Activated CD4-positive, CD25-positive, alpha-beta regulatory T cell treated with anti-CD3 and anti-CD28 coated beads, Interleukin-2, amount 50 U/mL, for 24 hours (primary cell): ENCODE measurements at places on chromosomes 3 and 15.
A peak's percentile ranks its signal among the peaks of the same experiment; 100 is the strongest.

DNA sequence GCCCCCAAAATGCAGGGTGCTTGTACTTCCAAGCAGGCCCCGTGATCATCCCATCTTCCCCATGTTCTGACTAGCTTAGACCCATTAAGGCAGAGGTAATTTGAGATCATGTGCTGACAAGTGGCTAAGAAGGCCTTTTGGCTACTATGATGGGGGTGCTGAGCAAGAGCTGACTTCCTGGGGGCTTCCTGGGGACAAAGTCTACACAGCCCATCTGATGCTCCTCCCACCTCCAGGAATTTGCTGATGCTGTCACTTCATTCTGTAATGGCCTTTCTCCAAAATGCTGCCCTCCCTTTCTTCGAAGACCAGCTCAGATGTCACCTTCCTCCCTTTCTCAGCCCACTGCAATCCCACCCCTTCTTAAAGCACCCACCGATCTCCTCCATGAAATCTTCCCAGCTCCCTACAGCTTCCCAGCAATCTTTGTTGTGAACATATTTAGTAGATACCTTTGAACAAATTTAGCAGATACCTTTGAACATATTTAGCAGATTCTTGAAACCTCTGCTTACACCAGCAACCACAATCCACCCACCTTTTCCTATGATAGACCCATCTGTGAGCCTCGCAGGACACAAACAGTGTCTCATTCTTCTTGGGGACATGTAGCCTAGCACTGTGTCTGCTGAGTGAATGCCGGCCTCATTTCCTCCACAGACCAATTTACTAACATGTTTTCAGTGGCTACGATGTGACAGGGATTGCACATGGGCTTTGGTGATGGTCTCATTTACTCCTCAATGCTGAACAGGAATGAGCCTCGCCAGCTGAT is 223.3 kb downstream of the EPHB1 start:
- no peak for ATAC-seq

- no peak for ATAC-seq
Observed at GRCh38 chr3:40206522-40206921, 103.0 kb upstream of the EIF1B start.

DNA sequence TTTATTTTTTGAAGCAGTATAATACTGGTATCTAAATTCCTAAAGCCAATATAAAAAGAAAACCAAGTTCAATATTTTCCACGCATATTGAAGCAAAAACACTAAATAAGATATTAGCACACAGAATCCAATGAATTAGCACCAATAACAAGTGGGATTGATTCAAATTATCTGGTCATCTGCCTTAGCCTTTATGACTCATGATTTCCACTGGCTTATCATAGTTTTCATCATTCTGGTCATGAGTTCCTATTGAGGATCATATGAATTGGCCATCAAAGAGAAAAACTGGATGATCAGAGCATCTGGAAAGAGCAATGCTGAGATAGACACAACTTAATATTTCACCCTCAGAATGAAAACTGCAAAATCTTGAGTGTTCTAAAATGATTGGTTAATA is 809.9 kb downstream of the MCTP2 start:
- ATAC-seq: no peak

GRCh38 chr3:112649478-112649735 is 8.5 kb upstream of the CCDC80 start:
- no peak for ATAC-seq

DNA sequence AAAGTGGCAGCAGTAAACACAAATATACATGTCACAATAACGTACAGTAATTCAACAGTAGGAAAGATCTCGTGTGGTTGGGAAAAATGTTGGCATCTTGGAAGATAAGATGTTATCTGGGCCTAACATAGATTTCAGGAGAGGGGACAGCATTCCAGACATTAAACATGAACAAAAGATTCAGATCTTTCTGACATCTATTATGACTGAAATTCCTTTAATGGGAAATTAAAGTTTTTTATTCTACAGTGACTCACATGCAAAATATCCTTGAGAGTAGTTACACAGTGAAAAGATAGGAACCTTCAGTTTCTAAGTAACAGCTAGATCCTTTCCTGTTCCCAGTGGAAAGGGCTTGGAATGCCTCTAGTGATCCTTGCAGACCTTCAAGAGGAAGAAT is 9.2 kb downstream of the NDUFB5 start:
- ATAC-seq: no peak

DNA sequence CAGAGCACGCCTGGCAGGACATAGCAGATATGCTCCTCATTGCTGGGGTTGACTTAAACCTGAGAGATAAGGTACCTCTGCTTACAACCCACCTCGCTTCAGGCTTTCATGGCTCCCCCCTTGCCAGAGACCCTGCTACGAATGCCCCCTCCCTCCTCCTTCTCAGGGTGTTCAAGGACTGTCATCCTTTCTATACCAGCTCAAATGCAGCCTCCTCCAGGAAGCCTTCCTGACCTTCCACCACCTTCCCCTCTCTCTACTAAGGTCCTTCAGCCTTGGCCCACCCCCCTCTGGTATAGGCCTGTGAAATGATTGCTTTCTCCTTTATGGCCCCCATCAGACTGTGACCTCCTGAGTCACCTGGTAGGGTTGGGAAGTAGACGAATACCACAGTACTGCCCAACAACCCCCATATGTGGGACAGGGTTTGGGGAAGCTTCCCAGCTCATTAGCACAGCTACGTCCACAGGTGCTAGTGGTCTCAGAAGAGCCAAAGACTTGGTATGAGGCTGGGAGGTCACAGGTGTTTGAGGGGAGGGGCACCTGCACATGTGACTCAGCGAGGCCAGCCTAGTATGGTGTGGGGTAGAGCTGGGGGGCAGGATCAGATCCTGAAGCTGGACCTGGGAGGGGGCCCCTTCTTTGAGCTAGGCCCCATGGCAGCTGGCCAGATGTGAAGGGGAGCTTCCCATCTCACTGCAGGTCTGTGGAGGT is 32.0 kb downstream of the ANKDD1A start:
- no peak for ATAC-seq

DNA sequence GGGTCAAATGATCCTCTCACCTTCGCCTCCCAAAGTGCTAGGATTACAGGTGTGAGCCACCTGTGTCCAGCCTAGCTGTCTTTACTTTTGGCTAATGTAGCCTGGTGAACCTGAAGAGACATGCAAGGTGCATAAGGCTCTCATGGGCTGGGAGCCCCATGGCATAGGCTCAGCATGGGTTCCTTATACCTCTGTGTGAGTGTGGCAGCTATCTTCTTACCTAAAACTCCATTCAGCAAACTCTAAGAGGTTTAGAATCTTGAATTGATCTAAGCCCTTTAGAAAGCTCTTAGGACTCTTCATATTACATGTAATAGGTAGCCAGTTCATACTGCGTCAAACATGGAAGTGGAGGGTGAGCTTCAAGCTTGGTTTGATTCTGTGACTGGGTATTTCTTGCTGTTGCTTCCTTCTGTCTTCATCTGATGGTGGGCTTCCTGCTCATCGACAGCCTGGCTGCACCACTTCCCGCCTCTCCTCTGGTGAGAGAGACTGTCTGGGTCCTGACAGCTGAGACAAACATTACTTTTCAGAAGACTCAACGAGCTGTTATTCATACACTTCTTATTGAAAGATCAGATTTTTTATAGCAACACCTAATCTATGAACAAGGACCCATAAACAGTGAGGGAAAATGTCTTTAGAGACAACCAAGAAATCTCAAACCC is 19.2 kb upstream of the TKT start:
- ATAC-seq: no peak

DNA sequence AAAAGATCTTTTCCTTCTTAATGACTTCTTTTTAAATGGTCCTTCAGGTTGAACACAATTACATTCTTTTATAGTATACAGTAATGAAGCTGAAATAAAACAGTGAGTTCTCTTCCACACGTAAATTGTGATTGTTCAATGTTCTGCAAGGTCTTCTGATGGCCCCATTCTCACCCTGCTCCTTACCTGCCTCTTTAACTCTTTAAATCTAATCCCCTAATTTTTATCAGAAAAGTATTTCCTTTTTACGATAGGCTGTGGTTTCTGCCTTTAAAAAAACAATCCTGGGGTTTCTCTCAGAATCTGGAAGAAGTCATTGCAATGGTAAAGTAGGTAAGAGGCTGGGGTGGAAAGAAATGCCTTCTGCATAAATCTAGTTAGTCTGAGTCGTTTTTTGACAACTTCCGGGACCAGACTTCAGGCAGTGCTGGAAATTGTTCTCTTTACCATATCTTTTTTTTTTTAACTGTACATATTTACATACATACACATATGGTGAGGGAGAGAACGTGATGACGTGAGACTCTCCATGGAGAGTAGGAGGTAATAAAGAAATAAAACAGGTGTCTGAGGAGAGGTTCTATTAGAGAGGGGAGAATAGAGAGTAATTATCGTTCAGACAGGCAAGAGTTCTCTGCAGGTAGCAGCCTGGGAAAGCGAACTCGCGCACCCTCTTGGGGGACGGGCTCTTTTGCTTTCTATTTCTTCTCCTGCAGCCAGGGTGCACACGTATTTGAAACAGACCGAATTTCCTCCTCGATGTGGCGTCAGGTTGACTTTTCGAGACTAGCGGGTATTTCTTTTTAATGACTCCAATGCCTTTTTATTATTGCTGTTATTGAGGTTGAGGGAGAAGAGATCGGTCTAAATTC is at the start of gene SIDT1:
SIDT1 (plus strand) TSS at position 730 of the 872 bp plus-strand sequence. CDS start 467 bp downstream, outside the sequence.
- ATAC-seq: peak; percentile 80

DNA sequence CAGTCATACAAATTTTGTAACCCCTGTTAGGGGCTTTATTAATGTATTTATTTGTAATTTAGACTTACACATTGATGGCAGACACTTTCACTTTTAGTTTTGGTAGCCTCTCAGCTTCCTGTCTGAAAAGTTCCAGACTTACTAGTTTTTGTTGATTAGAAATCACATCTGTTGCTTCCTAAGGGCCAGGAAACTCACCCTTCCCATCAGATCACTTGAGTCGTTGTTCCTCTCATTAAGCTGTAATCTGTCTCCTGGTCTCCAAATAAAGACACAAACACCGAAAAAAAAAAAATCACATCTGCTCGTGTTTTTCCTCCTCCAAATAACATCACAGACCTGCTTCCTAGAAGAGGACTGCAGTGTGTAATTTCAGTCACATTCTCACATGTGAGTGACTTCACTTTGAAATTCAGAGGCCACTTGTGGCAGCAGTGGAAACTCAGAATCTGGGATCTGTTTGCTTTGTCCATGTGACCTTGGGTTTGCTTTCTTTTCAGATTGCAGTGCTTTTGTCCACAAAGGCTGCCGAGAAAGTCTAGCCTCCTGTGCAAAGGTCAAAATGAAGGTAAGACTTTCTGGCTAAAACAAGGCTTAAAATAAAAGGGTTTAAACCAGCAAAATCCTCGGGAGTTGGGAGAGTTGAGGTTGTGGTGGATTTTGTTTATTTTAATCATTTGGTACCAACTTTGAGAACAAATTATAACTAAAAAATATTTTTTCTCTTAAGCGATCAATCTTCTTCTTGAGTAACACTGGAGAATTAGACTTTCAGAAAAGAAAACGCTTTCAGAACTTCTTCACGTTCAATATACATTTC is 87.0 kb downstream of the KLHL25 start:
- peak; percentile 11 for ATAC-seq

GRCh38 chr3:9224490-9224889 is 25.0 kb downstream of the SRGAP3 start:
- ATAC-seq: peak; percentile 58

DNA sequence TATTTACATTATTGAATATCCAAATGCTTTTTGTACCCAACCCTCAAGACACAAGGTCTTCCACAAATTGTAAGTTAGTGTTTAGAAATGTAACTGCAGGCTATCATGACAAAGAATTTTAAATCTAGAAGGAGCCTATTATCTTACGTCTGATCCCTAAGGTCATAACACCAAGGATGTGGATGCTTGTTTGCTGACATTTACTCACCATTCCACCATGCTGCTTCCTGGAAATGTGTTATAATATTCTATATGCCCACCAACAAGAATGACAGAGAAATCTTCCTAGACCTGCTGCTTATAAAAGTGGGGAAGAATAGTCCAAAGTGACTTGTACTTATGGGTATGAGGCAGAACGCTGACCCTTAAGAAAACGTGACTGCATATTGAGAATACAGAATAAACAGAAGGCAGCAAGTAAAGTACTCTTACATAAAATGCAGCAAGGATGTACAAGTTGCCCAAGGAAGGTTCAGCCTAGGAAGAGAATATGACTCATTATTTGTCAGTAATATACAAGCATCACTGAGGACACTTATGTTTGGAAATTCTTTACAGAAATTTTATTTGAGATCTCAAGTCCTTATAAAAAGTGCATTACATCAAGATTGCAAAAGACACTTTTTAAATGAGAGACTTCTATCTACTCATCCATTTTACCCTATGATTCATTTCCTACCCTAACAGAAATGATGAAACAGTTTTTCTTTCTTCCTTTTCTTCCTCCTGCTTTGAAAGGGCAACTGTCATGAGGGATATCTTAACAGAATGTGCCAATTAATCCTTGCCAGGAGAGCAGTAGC is 59.6 kb downstream of the ESYT3 start:
- no peak for ATAC-seq

- no peak for ATAC-seq
Observed at GRCh38 chr3:27174530-27174929, 194.7 kb downstream of the NEK10 start.

- no peak for ATAC-seq
Observed at GRCh38 chr3:12879191-12879815, 37.9 kb upstream of the RPL32 start.

DNA sequence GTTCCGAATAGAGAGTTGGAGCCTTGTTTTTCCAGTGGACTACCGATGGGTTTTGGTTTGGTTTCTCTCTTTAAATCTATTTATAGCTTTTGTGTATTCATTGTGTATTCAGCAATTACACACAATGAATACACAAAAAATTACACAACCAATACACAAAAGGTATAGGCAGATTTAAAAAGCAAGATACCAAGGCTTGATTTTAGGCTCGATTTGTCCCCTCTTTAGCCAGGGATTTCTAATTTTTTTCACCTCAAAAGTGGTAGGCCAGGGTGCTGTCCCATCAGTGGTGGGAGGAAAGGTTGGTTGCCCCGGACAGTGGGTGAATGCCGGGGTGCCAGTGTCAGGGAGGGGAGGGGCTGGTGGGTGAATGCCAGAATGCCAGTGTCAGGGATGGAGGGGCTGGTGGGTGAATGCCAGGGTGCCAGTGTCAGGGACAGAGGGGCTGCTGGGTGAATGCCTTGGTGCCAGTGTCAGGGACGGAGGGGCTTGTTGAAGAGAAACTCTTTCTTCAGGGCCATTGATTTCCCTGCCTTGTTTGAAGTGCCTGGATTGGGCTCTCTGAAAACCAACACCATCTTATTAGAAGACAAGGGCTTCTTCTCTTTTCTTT is 186.2 kb downstream of the GOLGA6L6 start:
- no peak for ATAC-seq

DNA sequence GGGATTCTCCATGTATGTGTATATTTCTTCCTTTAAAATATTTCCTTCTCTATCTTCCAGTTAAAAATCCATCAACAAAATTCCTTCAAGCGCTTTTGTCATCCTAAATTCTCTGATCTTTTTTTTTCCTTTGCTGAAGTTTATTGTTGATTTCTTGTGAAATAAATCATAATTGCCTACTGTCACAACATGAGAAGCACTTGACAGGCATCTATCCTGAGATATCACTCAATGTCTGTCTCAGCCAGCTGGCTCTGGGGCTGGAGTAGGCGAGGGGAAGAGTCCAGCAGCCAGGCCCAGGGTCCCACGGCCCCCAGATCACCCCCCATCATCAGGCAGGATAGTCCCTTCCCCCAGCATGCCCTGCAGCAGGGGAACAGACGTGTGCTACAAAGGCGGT is 109.0 kb upstream of the TLE3 start:
- no peak for ATAC-seq

GRCh38 chr3:69499422-69499821 is 113.5 kb upstream of the FRMD4B start:
- no peak for ATAC-seq
